Myometrial cell (primary cell): ENCODE measurements at places on chromosomes 3 and 15. TPM values are rescaled to one million over a fixed set of nuclear protein-coding genes. Genes with fewer than 3 reads are reported as not detected.

The PIGB gene
- total RNA-seq = 12.7 and 27.1 TPM in 2 replicates

The ADAMTSL3 gene
- total RNA-seq = not detected in 2 replicates

The IRAK2 gene
- total RNA-seq = 2.9 and 3.5 TPM in 2 replicates

The ITIH1 gene
- total RNA-seq = not detected in 2 replicates

The ERC2 gene
- total RNA-seq = not detected in 2 replicates

The DCUN1D1 gene
- total RNA-seq = 15.6 and 15.9 TPM in 2 replicates

The CHRNA5 gene
- 1.2 and 7.3 TPM in 2 replicates for total RNA-seq

The ABHD17C gene
- total RNA-seq = 0.58 and 8.7 TPM in 2 replicates

The MDFIC2 gene
- total RNA-seq = not detected in 2 replicates

The ARHGEF26 gene
- total RNA-seq = 4.1 and 10.1 TPM in 2 replicates

The IQSEC1 gene
- 5.8 and 10.4 TPM in 2 replicates for total RNA-seq

The GOLGA6B gene
- not detected in 2 replicates for total RNA-seq

The IL16 gene
- total RNA-seq = under 0.01 and 0.18 TPM in 2 replicates

The GNAT1 gene
- total RNA-seq = not detected in 2 replicates

The GOLGA6L10 gene
- 0.29 and 1.8 TPM in 2 replicates for total RNA-seq

The CPB1 gene
- not detected in 2 replicates for total RNA-seq

The ACKR2 gene
- under 0.01 TPM in 1 of 2 replicates, not detected in the other for total RNA-seq

The PFKFB4 gene
- 13.8 and 14.4 TPM in 2 replicates for total RNA-seq

The DUOX1 gene
- total RNA-seq = not detected in 2 replicates

The FANCD2OS gene
- total RNA-seq = not detected in 2 replicates

The TUSC7 gene
- total RNA-seq = not detected in 2 replicates

The EFCC1 gene
- not detected in 2 replicates for total RNA-seq

The RTP3 gene
- total RNA-seq = not detected in 2 replicates

The MYO5C gene
- not detected in 2 replicates for total RNA-seq

The PRSS50 gene
- not detected in 2 replicates for total RNA-seq

The P3H2 gene
- total RNA-seq = 19.3 and 21.3 TPM in 2 replicates

The RAB6B gene
- 0.53 TPM in 1 of 2 replicates, not detected in the other for total RNA-seq
